ENCODE measurements at places on chromosomes 2 and 18.
A peak's percentile ranks its signal among the peaks of the same experiment; 100 is the strongest.

GRCh38 chr2:204160989-204161388, 224.4 kb downstream of the ICOS start:
- DNase-seq, result no peak

DNA sequence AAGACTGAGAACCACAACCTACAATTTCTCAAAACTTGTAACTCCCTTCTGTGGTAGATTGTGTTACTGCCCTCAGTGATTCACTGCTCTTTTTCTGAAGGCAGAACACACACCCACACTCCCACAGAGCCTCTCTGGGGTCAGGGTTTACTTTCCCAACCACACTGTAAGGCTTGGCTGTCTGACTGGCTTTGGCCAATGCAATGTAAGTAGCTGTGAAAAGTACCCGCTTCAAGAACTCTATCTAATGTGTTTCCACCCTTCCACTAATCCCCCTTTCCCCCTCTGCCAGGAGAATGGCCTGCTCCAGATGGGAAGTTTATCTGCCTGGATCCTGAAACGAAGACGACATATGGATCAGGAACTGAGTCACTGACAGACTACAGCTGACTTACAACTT, 222.7 kb downstream of the CDH2 start:
- DNase-seq, result no peak

DNA sequence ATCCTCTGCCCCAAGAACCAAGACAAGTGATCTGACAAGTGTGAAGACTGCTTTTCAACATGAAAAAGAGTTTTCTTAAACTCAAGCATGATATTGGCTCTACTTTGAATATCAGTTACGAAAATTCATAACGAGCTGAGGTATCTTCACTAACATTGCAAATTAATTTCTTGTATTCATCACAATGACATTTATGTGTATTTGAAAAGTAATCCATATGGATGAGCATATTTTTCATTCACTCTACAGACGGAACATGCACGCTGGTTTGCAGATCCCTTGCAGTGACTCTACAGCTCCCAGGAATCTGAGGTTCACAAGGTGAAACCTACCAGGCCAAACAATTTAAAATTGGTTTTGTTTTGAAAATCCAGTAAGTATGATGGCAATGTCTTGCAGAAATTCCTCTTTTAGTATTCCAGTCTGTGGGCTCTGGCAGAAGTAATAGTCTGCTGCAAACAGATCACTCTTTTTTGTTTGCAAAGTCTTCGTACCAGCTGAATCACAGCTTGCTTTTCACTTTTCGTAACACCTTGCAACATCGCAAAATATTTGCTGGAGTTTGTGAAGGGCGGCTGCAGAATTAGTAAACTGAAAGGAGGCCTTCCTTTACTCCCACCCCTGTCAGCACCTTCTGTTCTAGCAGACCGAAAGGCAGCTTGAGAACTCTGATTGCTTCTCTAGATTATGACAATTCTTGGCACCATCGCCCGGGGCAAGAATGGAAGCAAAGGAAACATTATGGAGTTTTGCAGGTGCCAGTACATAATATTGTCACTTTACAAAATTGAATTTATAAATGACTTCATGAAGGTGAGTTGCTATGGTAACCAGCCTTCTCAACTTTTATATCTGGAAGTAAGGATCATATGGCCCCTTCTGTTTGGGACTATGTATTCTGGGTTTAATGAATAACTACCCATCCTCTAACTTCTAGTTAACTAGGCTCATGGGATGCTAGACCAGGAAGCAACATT, 168.7 kb downstream of the TMEM247 start:
- DNase-seq, result no peak

GRCh38 chr2:111706481-111707001, 177.5 kb downstream of the ANAPC1 start:
- DNase-seq, result no peak

GRCh38 chr18:60534538-60534937, 162.0 kb upstream of the MC4R start:
- peak; percentile 5 for DNase-seq

DNA sequence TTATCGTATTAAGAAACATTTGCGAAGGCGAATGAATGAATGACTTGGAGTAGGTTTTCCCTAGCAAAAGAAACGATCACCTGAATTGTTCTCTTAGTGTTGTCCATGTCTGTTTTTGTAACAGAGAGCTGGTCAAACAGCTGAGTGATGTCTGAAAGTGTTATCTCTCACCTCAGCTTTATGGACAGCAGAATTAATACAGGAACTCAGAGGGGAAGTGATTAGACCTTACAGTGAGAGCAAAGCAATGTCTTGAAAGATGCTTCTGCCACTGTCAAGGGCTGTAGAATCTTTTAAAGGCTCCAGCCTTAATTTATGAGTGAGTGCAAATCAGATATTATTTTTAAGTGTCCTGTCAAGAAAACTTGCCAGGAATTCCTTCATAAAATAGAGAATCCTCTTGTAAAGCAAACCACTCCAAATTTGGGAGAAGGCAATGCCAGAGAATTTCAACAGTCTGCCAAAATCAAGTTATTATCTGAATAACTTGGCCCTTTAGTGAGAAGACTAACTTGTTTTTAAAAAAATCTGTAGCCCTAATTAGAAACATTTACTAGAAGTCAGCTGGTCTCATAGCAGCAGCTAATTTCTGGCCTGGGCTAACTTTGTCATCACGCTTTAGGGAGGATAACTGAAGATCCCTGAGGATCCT, 60.7 kb downstream of the CDC42EP3 start:
- no peak for DNase-seq

DNA sequence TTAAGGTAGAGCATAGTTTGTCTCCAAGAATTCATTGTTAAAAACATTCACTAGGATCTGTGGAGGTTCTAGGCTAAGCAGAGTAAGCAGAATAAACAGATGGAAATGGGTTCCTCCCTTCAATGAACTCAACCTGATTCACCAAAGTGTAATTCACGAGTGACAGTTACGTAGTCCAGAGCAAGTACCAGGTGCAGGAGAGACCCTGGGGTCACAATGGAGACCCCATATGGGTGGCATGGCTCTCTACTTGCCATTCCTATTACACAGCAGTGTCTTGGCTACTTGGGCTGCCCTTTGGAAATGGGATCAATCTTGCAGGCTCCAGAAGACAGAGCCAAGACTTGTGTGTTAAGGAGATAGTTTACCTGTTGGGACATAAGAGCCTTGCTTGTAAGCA, 7.1 kb downstream of the MYCN start:
- no peak for DNase-seq

- DNase-seq, result peak; percentile 9
These were observed 31.5 kb downstream of the EHBP1 start for GRCh38 chr2:62736899-62737559.

GRCh38 chr2:196544906-196545433, 94.5 kb upstream of the CCDC150 start:
- no peak for DNase-seq

GRCh38 chr2:65710779-65711295, 278.4 kb upstream of the SPRED2 start:
- no peak for DNase-seq

DNA sequence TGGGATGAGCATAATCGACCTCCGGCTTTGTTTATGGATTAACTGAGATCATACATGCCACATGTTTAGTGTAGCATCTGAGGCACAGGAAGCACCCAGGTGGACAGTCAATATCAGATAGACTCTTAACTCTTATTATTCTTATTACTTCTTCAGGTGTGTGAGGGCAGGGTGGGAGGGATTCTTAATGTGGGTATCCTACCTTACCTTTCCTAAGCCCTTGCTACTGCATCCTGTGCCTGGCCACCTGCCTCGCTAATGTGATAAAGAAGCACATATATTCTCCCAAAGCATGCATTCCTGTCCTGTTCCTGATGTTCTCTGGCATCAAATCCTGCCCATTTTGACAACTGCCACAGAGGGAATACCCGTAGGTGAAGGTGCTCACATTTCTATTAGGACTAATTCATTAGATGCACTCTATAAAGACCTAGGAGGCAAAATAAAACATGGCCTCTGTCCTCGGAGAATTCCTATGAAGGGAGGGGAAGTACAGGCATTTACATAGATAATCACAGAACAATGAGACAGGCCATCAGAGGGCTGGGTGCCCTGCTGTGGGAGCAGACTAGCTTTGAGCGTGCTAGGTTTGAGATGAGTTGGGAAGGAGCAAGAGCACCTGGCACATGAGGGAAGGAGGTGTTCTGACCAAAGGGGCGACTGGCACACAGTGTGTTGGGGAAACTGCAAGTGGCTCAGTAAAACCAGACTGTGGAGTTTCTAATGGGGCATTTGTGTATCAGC, 19.5 kb upstream of the CELF4 start:
- no peak for DNase-seq

All from kidney epithelial cell (primary cell).